BJ (cell line): ENCODE measurements at places on chromosomes 1 and 21. TPM values are rescaled to one million over a fixed set of nuclear protein-coding genes. Genes with fewer than 3 reads are reported as not detected.

GRCh38 chr1:228455715-228456114, 31.5 kb upstream of the RNF187 start:
- no peak for DNase-seq

DNA sequence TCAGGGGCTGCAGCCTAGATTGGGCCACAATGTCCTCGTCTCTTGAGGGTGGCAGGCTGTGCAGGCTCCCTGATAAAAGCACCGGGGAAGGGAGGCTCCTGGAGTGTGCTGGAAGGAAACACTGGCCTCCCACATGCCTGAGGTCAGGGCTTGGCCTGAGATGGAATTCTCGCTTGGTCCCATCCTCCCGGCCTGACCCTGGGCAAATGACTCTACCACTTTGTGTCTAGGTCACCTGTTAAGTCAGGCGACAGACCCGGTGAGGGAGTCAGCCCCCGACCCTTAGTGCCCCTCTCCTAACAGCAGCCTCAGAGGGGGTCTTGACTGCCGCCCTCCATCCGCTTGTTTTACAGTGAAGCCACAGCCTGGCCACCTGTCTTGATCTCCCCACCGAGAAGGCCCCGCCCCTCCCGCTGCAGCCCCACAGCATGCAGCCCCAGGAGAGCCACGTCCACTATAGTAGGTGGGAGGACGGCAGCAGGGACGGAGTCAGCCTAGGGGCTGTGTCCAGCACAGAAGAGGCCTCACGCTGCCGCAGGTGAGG, 2.5 kb downstream of the SMIM1 start:
- no peak for DNase-seq

Gene SSR2
- polyA plus RNA-seq, result 891 and 935 TPM in 2 replicates

GRCh38 chr1:84889437-84889836, 3.6 kb downstream of the LPAR3 start:
- no peak for DNase-seq

DNA sequence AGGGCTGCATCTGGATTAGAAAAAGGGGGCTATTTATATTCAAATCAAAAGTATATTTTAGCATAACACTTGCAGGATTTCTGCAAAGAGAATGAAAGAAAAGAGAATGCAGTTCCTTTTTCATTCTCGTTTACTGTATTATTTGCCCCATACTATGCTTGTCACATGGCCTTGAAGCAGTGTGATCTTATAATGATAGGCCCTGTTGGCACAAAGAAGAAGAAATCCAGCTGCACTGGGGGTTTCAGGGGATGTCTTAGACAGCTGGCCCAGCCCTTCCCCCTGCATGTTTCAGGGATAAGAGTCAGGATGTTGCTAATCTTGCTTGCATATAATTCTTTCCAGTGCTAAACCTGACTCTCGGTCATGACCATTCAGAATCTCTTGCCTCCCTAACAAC, 369.5 kb downstream of the SEC16B start:
- no peak for DNase-seq

Gene IFI16
- polyA plus RNA-seq, result 81.8 and 129 TPM in 2 replicates

Gene TSPAN1
- polyA plus RNA-seq, result 0.64 and 1.1 TPM in 2 replicates

DNA sequence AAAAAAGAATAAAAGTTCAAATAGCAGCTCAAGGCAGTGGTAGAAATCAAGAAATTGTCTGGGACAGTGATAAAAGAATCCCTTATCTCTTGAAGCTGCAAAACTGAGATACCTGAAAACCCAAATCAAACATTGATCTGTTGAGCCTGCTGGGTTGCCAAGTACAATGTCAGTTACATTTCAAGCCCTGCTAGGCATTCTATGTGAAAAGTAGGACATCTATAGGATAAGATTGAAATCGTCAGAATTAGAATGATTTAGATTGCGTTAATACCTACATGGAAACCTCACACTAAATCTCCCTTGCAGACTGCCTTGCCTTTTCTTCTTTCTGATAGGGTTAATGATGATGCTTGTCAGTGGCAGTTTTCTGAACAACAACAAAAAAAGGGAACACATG, 1684.4 kb upstream of the B3GALT2 start:
- DNase-seq, result no peak

- DNase-seq, result no peak
Measured at GRCh38 chr1:160954158-160955104, at the start of gene ITLN2. TSS of gene ITLN2 (minus strand) at chr1:160954809. CDS start at chr1:160954741, 68 bp downstream.

Gene CYP2J2
- 0.04 and 0.07 TPM in 2 replicates for polyA plus RNA-seq

Gene AKR7A3
- 0.16 and 0.37 TPM in 2 replicates for polyA plus RNA-seq

DNA sequence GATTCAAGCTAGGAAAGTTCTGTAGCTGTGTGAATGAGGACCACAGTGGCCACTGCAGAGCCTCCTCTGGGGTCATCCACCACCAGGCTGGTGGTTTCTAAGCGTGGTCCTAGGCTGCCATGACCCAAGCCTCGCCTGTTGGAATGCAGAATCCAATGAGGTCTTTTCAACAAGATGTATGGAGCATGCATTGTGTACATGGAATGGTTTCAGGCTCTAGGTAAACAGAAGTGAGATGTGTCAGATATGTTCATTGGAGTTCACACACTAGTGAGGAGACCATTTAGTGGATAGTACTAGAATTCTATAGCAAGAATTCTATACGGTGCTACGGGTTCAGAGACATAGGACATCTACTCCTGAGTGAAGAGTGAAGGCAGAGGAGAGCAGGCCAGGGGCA, 10.7 kb downstream of the RNU5D-1 start:
- no peak for DNase-seq

GRCh38 chr1:50491142-50491541, 67.9 kb upstream of the DMRTA2 start:
- no peak for DNase-seq
